Coronary artery (tissue), 2 donors: ENCODE measurements at places on chromosomes 7 and 10.

DNA sequence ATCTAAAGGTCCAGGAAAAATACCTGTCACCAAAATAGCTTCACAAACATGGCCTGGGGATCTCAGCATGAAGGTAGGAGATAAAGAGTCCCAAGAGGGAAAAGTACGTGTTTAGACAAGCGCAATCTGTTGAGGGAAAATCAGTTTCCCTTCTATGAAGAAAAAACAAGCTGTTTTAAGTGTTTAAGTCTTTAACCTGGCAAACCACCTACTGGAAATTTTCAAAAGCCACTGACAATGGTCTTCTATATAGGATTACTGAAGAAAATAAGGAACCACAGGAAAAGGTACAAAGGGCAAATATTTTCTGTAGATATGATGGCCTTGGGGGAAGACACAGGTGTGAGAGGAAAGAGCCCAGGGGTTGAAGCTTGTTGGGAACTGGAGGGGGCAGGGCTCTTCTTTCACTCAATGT is 21.2 kb downstream of the ALDH18A1 start:
- no peak for DNase-seq

DNA sequence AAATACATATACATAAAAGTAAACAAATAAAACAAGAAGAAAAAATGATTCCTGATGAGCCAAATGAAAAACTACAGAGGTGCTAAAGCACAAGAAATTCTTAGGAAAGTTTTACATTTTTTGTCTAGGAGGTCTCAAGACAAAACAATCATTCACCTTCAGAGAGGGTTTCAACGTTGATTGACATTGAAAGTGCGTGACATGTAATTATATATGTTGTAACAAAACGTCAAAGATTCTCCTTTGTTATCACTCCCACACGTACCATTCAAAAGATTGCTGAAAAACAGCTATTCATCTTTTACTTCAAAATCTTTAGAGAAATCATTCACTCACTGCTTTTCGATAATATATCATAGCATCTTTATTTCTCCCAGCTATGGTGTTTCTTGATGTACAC is 375.9 kb downstream of the NEBL start:
- no peak for DNase-seq

GRCh38 chr7:78716876-78717275 is 736.6 kb downstream of the MAGI2 start:
- DNase-seq, result no peak

GRCh38 chr10:76922666-76923065 is 714.9 kb downstream of the KCNMA1 start:
- DNase-seq, result no peak

- no peak for DNase-seq
Measured at GRCh38 chr10:85946713-85947326, 419.8 kb downstream of the GRID1 start.

- DNase-seq, result no peak
Measured at GRCh38 chr7:114214466-114214865, 200.1 kb upstream of the FOXP2 start.

DNA sequence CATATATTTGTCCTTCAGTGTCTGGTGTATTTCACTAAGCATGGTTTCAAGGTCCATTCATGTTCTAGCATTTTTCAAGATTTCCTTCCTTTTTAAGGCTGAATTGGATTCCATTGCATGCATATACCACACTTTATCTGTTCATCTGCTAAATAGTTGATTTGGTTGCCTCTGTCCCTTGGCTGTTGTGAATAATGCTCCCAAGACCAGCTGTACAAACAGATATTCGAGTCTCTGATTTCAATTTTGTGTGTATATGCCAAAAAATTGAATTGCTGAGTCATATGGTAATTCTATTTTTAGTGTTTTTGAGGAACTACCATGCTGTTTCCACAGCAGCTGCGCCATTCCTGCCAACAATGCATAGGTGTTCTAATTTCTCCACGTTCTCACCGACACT is 216.4 kb downstream of the NRG3 start:
- DNase-seq, result no peak

GRCh38 chr7:142567201-142568075 is 181.8 kb upstream of the PRSS1 start:
- DNase-seq, result no peak

GRCh38 chr7:36348256-36348655 is 41.4 kb upstream of the ANLN start:
- no peak for DNase-seq

GRCh38 chr7:67928141-67928540 is 931.5 kb downstream of the TYW1 start:
- no peak for DNase-seq

GRCh38 chr7:87934699-87935383 is 790 bp downstream of the ADAM22 start:
- DNase-seq, result no peak

DNA sequence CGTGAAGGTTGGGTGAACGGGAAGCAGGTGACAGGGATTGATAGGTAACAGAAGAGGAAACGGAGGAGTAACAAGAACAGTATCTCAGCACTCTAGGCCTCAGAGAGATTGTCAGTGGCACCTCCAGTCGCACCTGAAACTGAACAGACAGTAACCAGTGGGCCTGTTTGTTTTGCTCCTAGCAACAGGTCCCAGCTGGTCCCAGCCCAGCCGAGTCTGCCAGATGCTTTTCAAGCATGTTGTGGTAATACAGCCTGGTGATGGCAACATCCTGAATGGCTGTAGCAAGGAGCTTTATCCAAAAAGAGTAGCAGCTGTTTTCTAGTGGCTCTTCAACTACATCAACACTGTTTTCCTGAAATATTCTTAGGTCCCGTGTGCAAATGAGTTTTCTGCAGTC is 4.7 kb downstream of the CACNB2 start:
- no peak for DNase-seq

DNA sequence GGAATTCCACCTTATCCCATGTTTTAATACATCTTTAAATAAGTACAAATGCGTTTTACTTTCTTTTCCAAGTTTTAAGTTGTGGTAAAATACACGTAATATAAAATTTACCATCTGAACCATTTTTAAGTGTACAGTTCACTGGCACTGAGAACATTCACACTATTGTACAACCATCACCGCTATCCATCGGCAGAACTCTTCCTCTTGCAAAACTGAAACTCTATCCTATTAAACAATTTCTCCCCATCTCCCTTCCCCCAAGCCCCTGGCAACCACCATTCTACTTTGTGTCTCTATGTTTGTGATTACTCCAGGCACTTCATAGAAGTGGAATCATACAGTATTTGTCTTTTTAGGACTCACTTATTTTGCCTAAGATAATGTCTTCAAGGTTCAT is 33.8 kb downstream of the HIP1 start:
- DNase-seq, result no peak

- DNase-seq, result no peak
Measured at GRCh38 chr10:63431962-63432797, 33.6 kb downstream of the JMJD1C start.

GRCh38 chr10:4780782-4781181 is 45.2 kb upstream of the AKR1E2 start:
- no peak for DNase-seq

DNA sequence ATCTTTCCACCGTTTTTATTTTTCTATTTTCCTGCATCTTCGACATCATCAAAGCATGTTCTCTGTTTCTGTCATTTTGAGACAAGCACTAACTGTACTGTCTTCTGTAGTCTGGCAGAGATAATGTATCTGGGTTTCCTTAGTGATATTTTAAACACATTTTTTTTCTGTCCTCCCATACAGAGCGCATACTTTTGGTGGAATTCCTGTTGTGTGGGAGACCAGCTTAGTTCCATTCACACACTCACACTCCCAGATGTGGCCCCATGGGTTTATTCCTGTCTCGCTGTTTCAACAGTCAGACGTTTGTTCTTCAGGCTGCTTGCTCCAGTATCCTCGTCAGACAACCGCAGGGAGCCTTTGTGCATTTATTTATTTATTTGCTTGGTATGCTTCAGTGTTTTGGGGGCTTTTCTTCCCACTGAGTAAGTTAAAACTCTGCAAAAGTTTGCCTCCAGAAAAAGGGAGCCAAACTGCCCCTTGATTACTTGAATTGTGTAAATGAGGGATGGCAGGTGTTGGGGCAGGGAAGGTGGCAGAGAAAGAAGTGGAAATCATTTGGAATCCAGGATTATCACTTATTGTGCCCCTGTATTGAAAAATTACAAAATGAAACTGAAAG is 456.8 kb upstream of the KLF6 start:
- DNase-seq, result no peak

- no peak for DNase-seq
Measured at GRCh38 chr7:34133983-34134782, 228.8 kb downstream of the BMPER start.

DNA sequence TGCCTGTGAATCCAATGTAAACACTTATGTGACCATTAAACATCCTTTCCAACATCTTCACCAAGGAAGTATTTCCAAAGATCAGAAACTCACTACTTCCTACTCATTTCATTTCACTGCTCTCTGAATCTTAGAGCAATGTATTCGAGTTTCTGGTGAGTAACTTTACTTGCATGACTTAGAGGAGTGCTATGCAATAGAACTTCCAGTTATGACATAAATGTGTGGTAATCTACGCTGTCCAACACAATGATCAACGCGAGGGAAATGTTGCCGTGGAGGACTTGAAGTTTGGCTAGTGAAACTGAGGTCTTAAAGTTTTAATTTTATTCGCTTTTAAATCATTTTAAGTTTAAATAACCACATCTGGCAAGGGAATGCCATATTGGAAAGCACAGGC is 1326.3 kb downstream of the XPNPEP1 start:
- no peak for DNase-seq

DNA sequence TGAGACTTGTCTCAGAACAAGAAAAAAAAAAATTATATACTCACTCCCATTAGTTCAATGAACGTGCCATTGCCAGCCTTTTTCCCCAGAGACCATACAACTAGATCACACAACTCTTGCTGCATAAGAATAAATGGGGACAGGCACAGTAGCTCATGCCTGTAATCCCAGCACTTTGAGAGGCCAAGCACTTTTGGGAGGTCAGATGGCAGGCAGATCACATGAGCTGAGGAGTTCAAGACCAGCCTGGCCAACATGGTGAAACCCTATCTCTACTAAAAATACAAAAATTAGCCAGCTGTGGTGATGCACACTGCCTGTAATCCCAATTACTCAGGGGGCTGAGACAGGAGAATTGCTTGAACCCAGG is 13.6 kb downstream of the PDLIM1 start:
- DNase-seq, result no peak

- peak; percentile 91 for DNase-seq
Measured at GRCh38 chr7:47453093-47454061, 128.5 kb downstream of the TNS3 start.

GRCh38 chr7:75869776-75870379 is 9.0 kb upstream of the RHBDD2 start:
- no peak for DNase-seq

- no peak for DNase-seq
Measured at GRCh38 chr10:103932971-103933370, 15.0 kb upstream of the STN1 start.

GRCh38 chr10:24501056-24501711 is 222.5 kb downstream of the ARHGAP21 start:
- DNase-seq, result peak; percentile 57

DNA sequence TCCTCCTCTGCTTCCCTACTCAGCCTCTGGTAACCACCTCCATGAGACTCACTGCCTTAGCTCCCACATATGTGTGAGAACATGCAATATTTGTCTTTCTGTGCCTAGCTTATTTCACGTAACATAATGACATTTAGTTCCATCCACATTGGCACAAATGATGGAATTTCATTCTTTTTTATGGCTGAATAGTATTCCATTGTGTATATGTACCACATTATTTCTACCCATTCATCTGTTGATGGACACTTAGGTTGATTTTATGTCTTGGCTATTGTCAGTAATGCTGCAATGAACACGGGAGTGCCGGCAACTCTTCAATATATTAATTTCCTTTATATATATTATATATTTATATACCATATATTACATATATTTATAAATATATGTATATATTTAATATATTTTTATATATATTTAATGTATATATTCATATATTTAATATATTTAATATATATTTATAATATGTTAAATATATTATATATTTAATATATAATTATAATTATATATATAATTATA is 1046.9 kb downstream of the DNAJB9 start:
- no peak for DNase-seq

DNA sequence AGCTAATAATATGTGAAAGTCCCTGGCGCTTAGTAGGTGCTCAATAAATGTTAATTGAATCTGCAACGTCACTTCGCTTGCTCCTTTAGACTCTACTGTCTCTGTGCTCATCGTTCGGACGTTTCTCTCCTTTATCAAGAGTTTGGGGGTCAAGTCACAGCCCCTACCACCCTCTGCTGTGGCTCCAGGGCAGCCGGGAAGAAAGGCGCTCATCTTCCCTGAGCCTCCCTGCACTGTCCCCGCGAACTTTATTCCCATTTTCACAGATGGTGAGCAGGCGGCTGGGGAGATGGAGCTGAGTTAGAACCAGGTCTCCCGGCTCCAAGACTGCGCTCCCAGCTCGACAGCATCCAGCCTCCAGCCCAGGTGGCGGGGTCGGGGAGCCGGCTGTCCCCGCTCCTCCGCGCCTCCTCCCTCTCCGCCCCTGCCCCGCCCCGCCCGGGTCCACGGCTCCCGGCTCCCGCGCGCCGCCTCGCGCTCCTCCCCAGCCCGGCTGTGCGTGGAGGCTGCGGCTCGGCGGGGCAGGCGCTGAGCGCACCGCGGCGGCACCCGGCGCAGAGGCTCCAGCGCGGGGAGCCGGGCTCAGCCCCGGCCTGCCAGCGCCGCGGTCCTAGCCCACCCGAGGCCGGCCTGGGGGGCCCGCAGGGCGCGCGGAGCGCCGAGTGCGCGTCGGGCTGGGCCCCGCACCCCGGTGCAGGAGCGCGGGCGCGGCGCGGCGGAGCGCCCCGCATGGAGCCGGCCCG is at the start of gene CLEC2L:
Gene CLEC2L, plus strand, starts transcription at position 487 of the 743 bp plus-strand sequence. Its CDS starts 243 bp downstream, at position 730.
- no peak for DNase-seq

DNA sequence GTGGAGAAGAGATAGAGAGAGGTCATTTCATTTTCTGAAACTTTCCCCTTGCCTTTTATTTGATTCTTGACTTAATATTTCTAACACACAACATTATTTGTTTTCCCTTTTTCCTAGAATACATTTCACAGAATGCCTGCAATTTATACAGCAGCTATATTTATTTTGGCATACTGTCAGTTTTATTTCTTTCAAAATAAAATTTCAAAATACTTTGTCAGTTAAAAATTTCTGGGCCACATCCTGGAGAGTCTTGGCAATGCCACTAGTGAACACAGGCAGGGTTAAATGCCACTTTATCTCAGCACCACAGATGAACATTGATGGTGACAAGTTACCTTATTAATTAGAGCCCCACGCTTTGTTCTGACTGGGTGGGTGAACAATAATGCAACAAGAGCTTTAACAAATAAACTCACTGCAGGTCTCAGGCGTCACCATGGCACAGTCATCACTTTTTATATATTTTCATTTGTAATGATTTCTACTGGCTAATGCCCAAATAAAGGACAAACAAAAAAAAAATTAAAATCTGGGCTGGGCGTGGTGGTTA is 494.0 kb downstream of the KIF20B start:
- no peak for DNase-seq

GRCh38 chr10:6232225-6232807 is 29.6 kb downstream of the PFKFB3 start:
- no peak for DNase-seq

DNA sequence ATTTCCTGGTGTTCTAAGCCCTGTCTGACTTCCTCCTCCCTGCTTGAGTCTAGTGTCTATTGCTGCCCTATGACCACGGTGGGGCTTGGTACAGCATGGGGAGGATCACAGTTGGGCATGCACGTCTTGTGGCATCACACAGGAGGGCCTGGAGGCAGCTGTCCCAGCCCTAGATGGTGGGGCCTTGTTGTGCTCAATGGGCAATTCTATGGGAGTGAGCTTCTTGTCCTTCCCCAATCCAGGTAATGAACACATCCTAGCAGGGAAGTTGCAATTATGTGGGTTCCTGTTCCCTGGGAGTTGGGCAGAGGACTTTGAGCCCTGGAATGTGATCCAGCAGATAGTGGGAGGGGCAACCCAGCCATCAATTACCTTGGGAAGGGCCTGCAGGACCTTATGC is 10.8 kb upstream of the FAM3C start:
- no peak for DNase-seq
